ENCODE measurements at places on chromosomes 1 and 21.

GRCh38 chr1:204116539-204116938, 35.3 kb downstream of the ETNK2 start:
- no peak for DNase-seq

GRCh38 chr1:208433086-208433485, 188.9 kb upstream of the PLXNA2 start:
- no peak for DNase-seq

DNA sequence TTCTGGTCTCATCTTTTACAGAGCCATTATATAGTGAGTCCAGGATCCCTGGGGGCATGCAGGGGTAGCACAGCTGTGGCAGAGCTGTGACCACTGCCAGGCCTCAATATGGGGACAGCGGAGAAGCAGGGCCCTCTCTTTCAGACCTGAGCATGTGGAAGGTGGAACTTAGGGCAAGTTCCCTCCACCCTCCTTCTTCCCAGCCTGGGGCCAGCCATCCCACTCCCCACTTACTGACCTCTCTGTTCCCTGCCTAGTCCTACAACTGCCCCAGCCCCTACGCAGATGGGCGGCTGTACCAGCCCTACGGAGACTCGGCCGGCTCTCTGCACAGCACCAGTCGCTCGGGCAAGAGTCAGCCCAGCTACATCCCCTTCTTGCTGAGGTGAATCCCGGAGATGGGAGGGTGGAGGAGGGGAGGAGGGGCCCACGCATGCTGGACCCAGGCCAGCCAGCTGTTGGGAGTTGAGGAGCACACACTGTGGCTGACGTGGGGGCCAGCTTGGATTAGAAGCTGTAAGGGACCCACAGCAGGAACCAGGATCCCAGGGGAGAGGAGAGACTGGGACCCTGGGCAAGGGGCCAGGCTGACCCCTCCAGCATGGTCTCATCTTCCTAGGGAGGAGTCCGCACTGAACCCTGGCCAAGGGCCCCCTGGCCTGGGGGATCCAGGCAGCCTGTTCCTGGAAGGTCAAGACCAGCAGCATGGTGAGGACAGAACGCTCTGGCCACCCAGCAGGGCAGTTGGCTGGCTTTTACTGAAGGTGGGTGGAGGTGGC, 10.7 kb downstream of the PSRC1 start:
- no peak for DNase-seq

- peak; percentile 55 for DNase-seq
These were observed 944 bp upstream of the AGO3 start for GRCh38 chr1:35929730-35930592.

- DNase-seq, result peak; percentile 43
These were observed 3.6 kb upstream of the MAN1A2 start for GRCh38 chr1:117363571-117364048.

DNA sequence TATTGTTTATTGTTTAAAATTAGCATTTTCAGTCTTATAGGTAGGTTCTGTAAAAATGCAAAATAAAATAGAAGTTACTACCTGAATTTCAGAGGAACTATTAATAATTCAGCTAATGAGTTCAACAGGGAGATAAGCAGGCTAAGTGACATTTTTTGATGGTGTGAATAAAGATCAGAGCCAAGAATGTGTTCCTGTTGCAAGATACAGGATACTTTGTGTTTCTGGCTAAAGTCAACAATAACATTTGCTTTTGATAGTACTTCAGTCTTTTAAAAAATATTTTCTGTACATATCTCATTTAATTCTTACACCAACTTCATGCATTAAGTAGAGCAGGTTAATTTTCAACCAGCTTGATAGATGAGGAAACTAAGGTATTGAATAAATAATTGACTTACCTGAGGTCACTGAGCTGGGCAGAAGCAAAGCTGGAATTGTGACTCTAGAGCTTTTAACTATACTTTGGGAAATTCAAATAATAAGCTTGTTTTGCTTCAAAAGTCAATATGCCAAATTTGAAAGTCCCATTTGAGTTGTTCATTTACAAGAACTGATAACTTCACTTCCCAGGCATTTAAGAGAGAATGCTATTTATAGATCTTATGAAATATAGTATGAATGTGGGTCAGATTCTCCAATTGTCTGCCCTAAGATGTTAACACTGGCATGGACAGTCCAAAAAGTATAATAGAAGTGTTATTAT, 6.0 kb downstream of the GORAB start:
- DNase-seq, result no peak

GRCh38 chr1:6331543-6332273, 61.9 kb downstream of the ACOT7 start:
- DNase-seq, result no peak

- DNase-seq, result no peak
These were observed 10.1 kb downstream of the TADA1 start for GRCh38 chr1:166865926-166866325.

GRCh38 chr21:45056917-45057560, 17.3 kb upstream of the ADARB1 start:
- no peak for DNase-seq

DNA sequence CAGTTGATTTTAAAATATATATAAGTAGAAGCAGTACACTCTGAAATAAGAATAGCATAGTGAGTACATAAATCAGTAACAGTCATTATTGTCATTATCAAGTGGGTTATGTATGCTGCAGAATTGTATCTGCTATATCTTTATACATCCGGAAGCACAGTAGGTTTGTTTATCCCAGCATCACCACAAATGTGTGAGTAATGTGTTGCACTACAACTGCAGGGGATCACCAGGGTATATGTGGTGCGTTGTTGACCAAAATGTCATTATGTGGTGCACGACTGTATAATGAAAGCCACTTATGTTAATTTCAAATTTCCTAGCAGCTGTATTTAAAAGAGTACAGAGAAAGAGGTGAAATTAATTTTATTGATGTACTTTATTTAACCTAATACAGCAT, 87.7 kb upstream of the GADD45A start:
- no peak for DNase-seq

GRCh38 chr21:32739946-32740345, 12.1 kb upstream of the SYNJ1 start:
- DNase-seq, result no peak

- DNase-seq, result peak; percentile 20
These were observed 527 bp downstream of the MACO1 start for GRCh38 chr1:25430967-25431881.

DNA sequence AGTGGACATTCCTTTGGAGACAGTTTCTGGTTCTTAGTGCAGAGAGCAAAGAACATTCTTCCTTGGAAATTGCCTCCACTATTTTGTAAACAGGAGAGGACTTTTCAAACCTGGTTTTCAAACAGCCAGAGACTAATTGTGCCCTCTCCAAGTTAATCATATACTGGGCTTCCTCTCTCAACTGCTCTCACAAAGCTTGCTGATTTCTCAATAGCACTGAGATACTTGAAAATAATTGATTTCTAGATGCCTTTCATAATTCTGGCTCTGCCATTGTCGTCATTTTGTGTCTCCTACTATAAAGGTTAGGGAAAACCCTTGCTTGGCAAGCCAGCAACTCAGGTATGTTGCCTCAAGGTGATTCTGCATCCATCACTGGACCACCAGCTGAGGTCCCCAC, 56.0 kb downstream of the KCNJ15 start:
- DNase-seq, result no peak

DNA sequence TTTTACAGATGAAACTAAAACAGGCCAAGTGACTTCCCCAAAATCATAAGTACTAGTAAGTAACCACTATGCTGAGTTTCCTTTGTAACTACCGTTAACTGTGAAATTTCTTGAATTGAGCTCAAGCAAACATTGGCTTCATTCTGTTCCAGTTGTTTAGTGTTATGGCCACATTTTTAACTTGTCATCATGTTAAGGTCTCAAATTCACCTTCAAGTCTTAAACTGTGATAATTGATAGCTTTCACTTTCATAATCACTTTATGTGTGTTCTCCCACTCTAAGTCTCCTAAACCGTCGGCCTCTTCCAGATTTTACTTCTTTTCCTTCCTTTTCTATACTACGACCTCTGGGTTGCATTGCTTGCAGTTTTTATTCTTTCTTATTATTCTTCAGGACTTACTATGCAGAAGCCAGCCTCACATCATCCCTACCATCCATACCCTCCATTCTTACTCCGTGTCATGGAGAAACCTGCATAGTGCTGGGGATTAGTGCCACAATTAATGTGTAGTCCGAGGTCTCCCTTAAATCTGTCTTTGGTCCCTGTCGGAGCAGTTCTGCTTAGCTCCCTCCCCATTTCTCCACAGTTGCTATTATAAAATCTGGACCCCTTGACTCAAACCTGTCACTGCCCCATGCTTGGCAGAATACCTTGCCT, 5.8 kb downstream of the KIF1B start:
- no peak for DNase-seq

GRCh38 chr1:207404849-207405525, 49.1 kb upstream of the CR2 start:
- no peak for DNase-seq

DNA sequence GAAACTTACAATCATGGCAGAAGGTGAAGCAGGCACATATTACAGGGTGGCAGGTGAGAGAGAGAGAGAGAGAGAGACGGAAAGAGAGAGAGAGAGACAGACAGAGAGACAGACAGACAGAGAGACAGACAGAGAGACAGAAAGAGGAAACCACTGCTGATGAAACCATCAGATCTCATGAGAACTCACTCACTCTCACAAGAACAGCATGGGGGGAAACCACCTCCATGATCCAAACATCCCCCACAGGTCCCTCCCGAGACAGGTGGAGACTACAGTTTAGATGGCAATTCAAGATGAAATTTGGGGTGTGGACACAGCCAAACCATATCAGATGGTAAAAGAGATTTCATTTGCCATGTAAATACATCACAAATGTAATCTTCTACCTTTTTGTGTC, 708.1 kb downstream of the MRPL39 start:
- no peak for DNase-seq

- no peak for DNase-seq
These were observed 21.5 kb downstream of the MAP3K7CL start for GRCh38 chr21:29151931-29152330.

GRCh38 chr1:112234710-112235109, 161.3 kb upstream of the CTTNBP2NL start:
- DNase-seq, result no peak

DNA sequence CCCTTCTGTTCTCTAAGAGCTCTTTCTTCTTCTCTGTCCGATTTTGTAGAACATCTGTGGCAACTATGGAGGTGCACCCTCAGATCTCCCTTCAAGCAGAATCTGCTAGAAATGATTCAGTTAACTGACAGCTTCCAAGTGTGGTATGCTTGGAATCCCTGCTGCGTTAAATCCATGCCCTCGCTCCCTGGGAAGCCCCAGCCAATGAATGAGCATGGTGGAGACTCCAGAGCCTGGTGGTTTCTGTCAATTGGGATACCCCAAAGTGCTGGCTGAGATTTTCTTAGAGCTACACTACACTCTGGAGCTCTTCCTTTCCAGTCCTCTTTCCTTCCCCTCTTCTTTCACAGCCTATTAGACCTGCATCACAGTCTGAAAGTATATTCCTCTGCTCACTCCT, 116.3 kb upstream of the C1orf21 start:
- DNase-seq, result no peak

DNA sequence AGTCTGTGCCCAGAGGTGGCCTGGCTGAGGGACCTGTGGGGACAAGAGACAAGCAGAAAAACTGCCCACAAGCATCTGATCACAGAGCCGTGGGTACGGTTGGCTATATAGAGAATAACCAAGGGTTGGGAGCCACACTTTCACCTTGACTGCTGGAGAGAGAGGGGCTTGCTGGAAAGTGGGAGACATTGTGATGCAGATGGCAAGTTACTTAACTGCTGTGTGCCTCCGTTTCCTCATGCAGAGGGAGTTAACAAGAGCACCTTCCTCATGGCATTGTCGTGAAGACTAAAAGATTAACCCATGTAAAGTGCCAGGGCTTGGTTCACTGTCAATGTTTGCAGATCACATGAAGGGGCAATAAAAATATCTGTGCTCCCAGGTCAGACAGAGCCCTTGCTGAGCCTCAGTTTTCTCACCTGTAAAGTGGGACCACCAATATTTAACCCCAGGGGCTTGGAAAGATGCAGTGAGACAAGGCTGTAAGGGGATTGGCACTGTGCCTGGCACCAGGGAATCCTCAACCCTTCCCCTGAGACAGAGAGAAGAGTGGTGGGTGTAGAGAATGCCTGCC, 52.8 kb downstream of the SDC3 start:
- no peak for DNase-seq

DNA sequence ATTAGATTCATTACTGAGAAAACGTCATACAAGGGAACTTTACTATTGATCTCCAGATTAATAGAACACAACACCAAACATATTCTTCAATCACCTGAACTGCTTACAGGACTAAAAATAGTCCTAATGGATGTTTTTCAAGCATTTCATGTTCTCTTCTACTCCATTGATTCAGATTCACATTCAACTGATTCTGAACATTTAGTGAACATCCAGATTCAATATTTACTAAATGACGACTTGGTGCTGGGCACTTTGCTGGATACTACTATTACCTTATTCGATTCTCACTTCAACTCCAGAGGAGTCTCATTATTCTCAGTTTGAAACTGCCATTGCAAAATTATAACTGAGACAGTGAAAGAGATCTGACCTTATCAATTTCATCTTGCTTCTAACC, 18.8 kb upstream of the SUCO start:
- no peak for DNase-seq

DNA sequence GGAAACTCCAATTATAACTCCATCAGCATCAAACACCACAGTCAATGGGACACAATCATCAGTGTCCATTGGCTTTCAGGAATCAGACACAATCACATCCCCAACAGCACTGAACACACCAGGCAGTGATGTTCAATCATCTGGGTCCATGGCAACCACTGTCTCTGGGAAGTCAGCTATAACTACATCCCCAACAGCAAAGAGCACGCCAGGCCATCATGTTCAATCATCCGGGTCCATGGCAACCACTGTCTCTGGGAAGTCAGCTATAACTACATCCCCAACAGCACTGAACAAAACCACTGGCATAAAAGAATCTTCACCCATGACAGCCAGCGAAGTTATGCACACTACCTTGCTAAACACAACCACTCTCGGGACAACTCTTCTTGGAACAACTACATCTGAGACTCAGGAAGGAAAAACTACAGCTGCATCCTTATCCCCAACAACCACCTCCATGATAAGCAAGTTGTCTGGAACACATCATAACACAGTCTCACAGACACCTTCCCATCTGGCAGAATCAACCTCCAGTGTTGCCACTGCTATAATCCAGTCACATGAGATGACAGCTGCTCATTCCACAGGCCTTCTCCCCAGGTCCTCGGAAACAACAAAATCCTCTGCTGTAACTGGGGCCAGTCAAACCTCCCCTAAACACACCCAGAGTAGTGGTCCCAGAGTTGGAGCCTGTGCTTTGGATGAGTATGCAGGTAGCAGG, 19.9 kb downstream of the CATSPER4 start:
- DNase-seq, result no peak

DNA sequence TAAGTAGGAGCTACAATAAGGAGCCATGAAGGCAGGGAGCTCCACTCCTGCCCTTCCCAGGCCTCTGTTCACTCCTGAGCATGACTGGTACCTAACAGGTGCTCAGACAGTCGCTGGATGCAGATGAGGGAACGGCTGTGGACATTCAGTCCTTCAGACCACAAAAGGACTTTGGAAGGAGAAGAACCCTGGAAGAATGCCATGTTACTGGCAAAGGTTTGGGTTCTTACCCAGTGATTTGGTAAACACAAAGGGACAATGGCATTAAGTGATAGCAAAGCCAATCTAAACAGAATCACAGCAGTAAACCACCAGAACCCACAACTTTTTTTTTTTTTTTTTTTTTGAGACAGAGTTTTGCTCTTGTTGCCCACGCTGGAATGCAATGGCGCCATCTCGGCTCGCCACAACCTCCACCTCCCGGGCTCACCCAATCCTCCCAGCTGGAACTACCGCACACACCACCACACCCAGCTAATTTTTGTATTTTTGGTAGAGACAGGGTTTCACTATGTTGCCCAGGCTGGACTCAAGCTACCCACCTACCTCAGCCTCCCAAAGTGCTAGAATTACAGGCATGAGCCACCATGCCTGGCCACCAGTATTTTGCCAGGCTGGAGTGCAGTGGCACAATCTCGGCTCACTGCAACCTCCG, 7.5 kb upstream of the CBR3 start:
- DNase-seq, result no peak

Measured in activated CD4-positive, alpha-beta memory T cell treated with anti-CD3 and anti-CD28 coated beads for 36 hours (primary cell).